CD4-positive, alpha-beta T cell treated with Interleukin-15 for 4 hours (primary cell): ENCODE measurements at places on chromosomes 5 and 9.

GRCh38 chr5:56229111-56229510, 4.0 kb downstream of the ANKRD55 start:
- no peak for DNase-seq

- no peak for DNase-seq
Measured at GRCh38 chr9:130189840-130190239, 17.6 kb downstream of the NCS1 start.

DNA sequence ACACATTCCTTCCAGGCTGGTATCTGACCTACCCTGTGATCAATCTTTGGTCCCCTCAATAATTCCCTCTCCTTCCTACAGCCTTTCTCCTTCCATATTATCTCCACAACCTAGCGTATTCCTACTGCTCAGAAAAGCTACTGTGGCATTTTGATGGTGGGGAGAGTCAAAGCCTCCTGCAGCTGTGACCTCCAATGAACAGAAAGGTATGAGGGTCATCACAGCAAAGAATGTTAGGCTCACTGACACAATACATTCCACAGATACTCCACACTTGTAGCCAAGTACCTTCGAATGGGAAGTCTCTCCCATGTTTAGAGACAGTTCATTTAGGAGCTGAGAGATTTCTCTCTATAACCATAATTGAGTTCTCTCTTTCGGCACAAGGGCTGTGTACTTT, 5.9 kb downstream of the FBN2 start:
- DNase-seq, result no peak

DNA sequence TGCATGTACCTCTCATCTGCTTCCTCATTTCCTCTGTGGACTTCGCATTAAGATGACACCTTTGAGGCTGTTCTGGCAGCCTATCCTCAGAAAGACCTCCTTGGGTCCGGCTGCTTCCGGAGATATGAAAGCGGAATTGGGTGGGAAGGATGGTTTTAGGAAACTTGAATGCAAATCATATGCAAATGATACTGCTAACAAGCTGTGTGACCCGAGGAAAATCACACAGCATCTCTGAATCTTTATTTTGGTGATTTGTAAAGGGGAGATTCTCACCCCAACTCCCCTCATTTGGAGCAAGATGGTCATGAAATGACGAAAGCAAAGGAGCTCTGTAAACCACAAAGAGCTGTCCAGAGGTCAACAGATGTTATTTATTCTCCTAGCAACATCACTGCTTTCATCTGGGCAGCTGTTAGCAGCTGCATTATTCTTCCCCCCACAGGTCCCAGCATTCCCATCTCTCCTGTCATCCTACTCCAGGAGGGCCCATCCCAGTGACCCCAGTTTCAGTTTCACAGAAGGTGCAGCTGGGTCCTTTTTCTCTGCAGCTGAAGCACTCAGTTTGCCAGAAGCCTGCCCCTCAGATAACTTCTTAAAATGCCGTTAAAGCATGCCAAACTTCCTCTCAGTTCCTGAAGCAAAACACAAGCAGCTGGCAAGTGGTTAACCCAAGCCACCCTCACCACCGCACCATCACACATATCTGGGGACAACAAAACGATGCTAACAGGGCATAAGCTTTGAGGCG, 269.5 kb downstream of the SEC61B start:
- DNase-seq, result no peak

GRCh38 chr5:134527156-134527960, 1.9 kb downstream of the JADE2 start:
- peak; percentile 63 for DNase-seq

GRCh38 chr9:93245437-93245970, 61.6 kb downstream of the WNK2 start:
- DNase-seq, result no peak

GRCh38 chr5:68661237-68661636, 432.6 kb upstream of the SLC30A5 start:
- DNase-seq, result no peak

GRCh38 chr9:90803860-90804593, 2.4 kb downstream of the SYK start:
- DNase-seq, result no peak

GRCh38 chr5:80141147-80141671, 106.1 kb downstream of the THBS4 start:
- DNase-seq, result no peak

DNA sequence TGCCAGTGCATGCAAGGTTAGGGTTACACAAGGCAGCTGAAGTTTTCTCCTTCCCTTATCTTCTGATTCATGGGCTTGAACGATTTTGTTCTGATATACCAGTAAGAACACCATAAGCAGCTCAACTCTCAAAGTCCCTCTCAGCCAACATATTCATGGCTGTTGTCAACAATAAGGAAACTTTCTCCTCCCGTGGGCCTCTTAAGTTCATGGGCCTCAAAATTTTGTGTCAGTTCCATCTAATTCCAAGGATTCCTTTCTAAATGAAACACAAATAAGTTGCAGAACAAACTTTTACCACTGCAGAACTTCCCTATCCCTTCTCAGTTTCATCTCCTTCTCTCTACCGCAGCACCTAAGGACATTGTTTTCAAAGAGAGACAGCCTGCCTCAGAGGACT, 23.6 kb upstream of the CAST start:
- no peak for DNase-seq

- DNase-seq, result no peak
Measured at GRCh38 chr5:109340351-109340750, 69.4 kb downstream of the PJA2 start.

DNA sequence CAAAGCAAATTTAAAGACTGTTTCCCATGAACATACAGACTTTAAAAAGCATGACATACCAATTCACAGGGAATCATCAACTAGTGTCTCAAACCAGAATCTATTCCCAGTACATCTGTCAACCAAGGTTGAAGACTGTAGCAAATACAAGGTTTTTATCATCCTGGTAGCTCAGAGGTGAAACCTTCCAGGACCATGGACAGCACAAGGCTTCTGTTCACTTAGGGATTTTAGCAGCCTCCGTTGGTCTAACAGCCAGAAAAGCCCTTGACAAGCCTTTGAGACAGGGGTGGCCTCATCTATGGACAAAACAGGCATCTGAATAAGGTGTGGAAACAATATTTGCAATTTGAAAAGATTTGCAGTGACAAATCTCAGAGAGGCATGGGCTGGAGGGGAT, 119.0 kb downstream of the TRIM32 start:
- no peak for DNase-seq
